H7 (cell line): ENCODE measurements at places on chromosomes 2 and 18.
A peak's percentile ranks its signal among the peaks of the same experiment; 100 is the strongest.

- no peak for DNase-seq
Observed at GRCh38 chr2:218998414-218999002, 5.3 kb upstream of the CRYBA2 start.

DNA sequence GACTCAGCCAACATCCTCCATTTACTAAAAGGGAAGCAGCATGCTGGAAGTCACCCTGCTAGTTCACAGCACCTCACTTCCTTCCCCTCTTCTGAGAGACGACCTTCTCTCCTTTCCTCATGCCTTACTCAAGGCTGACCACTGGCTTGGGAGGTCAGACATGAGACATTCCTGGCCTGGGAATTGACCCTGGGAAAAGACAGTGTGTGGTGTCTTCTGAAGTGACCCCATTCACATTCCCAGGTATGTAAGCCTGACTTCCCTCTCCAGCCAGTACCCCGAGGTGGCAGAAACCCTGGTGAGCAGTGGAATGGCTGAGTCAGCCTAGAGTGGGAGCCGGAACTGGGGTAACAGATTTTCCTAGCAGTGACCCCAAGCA, 92.4 kb downstream of the PLB1 start:
- no peak for DNase-seq

DNA sequence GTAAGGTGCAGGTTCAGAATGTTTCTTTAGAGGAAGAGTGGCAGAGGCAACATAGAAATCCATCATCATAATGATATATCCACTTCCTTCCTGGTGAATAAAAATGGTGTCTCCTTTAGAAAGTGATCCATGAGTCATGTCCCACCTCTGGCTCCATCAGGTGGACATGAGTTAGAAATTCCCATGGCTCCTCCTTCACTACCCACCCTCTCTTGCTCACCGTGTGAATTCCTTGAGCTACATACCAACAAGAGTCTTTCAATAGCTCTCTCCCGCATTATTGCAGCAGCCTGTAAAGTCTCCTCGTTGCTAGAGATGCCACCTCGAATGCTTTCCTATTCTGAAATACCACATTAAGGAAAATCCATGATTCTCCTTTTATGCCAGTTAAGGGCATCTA, 317.6 kb downstream of the LNPK start:
- DNase-seq = peak; percentile 16

DNA sequence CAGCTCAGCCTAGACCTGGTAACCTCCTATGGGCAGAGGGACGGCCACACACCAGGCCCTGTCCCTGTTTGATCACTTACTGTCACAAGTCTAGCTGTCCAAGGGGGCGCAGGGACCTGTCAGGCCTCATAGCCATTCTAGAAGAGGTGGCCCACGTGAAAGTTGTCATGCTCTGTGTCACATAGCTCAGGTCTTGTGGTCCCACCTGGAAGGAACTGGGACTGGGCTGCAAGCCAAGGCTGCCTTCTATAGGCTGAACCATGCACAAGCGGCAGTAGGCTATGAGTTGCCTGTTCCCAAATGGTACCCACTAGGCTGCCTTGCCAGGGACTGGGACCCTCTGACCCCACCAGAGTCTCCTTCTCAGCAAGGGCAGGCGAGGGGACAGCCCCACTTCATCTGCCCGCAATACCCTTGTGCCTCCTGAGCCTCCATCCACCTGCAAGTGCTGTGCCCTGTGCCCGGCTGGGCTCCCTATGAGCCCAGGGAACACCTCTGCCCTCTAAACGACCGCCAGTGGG, 177.5 kb downstream of the ANAPC1 start:
- DNase-seq = peak; percentile 24

DNA sequence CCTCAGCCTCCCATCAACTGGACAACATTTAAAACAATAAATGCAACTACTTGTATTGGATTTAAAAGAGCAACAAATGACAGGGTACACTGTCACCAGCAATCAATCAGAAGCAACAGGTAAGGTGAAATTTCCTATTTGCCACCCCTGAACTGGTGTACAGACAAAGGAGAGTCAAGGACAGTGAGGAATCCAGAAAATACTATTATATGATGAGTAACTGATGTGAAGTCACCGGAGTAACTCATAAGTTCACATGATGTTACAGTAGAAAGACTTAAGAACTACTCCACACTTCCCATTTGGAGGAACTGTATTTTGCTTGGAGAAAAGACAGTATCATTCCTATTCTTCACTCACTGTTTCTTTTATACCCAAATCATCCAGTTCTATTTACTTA, 4.1 kb upstream of the STAT1 start:
- no peak for DNase-seq

- no peak for DNase-seq
Observed at GRCh38 chr2:197888321-197888720, 83.9 kb downstream of the PLCL1 start.

DNA sequence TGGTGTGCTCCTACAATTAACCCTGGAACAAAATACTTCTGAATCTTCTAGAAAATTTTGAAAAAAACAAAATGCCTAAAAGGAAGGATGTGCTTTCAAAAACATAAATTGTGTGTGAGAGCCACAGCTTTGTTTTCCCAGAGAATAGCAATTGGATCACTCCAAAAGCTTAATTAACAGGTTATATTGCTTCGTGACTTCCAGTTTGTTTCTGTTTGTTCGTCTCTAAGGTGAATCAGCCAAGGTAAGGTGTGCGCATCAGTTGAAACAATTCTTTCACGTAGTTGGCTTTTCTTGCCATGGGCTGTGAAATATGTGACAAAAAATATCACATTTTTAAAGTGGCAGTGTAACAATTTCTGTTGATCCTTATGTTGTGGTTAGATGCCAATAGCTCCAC, 90.3 kb upstream of the BARD1 start:
- no peak for DNase-seq

- DNase-seq = no peak
Observed at GRCh38 chr18:32280188-32280783, 90.4 kb downstream of the MEP1B start.

GRCh38 chr2:24515335-24515734, 24.3 kb downstream of the NCOA1 start:
- no peak for DNase-seq

- no peak for DNase-seq
Observed at GRCh38 chr2:4265936-4266335, 562.6 kb downstream of the DCDC2C start.
